ENCODE measurements at places on chromosomes 3 and 15.

DNA sequence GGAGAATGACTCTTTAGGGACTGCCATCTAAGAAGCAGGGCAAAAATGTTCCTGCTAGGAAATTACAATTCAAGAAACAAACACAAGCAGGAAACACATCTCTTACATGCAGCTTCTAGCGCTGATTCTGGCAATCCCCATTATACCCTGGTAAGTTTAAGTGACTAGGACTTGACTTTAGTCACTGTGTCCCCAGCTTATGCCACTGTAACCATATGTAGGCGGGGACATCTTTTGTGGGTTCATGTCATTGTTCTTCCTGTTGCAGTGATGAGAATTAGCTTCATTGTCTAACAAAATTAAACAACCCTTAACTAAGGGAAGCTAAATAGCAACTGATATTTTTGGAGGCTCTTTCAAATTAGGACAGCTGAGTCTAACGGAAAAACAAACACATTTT lies 17.9 kb upstream of the FAM81A start:
- no peaks in the 10 kb centered on the region for H3K4me1 ChIP-seq
- no peak for DNase-seq
- no peaks in the 10 kb centered on the region for H3K27me3 ChIP-seq

GRCh38 chr3:130377960-130378676 lies 32.6 kb downstream of the COL6A5 start:
- H3K4me3 ChIP-seq: no peak overlapping the region
- no peaks in the 10 kb centered on the region for H3K36me3 ChIP-seq
- no peaks in the 10 kb centered on the region for H3K4me1 ChIP-seq
- H3K27ac ChIP-seq: no peak overlapping the region
- no peak for DNase-seq

DNA sequence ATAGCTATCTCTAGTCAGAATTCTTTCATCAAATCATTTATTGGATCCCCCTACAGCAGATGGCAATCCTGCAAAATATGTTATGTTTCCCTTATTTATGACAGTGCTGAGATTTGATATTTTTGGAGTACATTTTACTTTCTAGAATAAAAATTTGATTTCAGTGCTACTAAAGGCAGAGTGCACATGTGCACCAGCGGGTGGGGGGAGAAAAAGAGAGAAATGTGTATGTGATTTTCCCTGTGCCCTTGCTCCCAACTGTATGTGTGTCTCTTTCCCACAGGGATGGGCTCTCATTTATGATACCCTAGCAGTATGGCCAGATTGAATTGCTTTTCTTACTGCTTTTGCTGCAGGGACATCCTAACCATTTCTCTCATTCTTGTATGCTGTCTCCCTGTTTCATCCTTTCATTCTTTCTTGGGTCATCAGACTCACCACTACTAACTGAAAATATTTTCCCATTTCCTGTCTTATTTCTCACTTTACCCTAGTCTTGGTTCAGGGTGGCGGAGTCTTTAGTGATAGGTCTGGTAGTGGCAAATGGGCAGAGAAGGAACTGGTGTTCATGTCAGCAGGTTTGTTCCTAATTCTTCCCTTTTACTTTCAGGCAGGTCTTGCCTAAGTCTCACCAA lies 140.7 kb downstream of the TCF12 start:
- no peak for DNase-seq
- H3K36me3 ChIP-seq: no peaks in the 10 kb centered on the region
- no peaks in the 10 kb centered on the region for H3K27me3 ChIP-seq
- H3K27ac ChIP-seq: no peak overlapping the region
- H3K4me1 ChIP-seq: peaks cover 7% of the 10 kb centered on the region
- H3K4me3 ChIP-seq: no peak overlapping the region

DNA sequence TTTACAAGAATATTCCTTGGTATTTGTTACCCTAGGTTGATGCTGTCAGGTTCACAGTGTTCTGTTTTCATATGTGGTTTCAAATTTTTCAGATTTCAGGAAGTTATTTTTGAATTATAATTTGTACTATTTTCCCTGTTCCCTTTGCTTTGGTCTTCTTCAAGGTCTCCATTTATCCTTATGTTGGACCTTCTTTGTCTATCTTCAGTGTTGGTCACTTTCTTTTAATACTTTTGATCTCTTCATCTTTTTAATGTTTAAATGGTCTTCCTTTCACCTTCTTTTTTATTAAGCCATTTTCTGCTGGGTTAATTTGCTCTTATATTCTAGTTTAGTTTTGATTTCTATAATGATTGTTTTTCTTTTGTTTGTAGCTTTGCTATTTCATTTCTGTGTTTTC lies 61.3 kb downstream of the KLHL25 start:
- H3K4me1 ChIP-seq: peaks cover 2% of the 10 kb centered on the region
- H3K27ac ChIP-seq: no peak overlapping the region
- H3K27me3 ChIP-seq: no peaks in the 10 kb centered on the region
- peaks cover 89% of the 10 kb centered on the region for H3K36me3 ChIP-seq
- no peak for DNase-seq

DNA sequence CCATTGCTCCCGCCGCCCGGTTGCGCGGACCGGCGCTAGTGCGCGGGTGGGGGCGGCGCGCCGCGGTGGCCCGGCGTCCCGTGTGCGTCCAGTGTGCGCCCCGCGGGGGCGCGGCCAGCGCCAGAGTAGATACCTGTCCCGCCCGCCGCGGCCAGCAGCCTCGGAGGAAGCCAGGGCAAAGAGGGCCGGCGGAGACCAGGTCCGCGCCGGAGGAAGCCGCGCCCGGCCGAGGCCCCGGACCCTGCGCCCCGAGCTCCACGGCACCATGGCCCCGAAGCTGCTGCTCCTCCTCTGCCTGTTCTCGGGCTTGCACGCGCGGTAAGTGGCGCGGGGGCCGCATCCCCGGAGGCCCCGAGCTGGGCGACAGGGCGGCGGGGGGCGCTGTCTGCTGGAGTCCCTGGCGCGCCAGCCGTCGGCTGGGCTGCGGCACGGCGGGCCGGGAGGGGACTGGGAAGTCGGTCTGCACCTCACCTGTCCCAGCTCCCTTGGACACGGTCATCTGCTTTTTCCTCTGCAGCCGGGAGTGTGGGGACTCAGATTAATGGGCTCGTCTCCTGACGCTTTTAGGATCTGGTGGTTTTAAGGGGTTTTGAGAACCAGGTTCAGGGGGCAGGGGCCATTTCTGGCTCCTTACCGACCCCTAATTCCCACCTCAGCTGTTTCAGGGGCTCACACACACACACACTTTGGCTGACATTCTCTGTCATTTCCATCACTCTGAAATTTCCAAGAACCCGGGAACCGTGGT lies 464 bp downstream of the GABRG3 start:
- DNase-seq: peak; percentile 44
- no peaks in the 10 kb centered on the region for H3K36me3 ChIP-seq
- H3K4me1 ChIP-seq: peaks cover 12% of the 10 kb centered on the region
- H3K27me3 ChIP-seq: no peaks in the 10 kb centered on the region
- H3K27ac ChIP-seq: no peak overlapping the region

DNA sequence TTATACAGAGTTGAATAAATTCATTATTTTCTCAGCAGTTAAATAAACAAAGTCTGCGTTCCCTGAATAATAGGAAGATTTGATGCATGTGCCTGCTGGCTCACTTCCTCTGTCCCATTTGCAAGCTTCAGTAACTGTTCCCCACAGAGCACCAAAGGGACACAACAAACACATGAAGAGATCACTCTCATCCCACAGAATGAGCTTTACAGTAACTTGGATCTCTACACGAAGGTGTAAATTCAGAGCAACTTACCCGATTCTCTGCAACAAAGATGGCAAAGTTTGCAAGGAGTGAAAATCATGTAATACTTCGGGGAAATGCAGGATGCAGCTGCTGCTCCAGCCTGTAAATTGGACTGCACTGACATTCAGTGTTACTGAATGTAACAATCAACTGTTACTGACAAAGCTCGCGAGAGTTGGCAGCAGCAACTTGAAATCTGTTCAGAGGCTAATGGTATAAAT lies at the start of gene BCHE:
BCHE (minus strand) TSS at position 366 of the 468 bp plus-strand sequence. CDS start 6,390 bp downstream, outside the sequence.
- no peak within 1 kb of the TSS for H3K27ac ChIP-seq
- H3K4me1 ChIP-seq: peaks cover 3% of the 10 kb centered on the region
- H3K36me3 ChIP-seq: no peaks in the 10 kb centered on the region

DNA sequence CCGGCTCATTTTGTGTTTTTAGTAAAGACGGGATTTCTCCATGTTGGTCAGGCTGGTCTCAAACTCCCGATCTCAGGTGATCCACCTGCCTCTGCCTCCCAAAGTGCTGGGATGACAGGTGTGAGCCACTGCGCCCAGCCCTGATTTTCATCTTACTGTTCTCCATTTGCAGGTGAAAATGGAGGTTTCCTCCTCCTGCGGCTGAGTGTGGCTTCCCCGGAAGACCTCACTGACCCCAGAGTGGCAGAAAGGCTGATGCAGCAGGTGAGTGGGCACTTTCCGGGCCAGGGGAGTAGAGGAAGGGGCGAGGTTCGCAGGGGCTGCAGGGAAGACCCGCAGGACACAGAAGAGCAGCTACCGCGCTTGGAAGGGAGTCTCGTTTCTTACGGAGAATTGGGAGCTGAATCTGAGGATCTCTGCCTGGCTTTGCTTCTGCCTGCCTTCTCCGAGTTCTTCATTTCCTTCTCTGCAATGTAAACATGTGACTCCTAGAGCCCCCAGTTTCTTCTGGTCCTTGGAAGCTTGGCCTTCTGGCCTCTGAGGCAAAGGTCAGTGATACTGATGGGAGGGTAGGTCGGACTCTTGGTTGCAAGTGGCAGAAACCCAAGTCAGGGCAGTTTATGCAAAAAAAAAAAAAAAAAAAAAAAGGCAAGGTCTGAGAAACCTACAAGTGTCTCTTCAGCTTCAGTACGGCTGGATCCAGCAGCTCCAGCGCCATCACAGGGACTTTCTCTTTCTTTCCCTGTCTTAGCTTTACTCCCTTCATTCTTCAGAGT lies 8.9 kb downstream of the MUC20 start:
- H3K27ac ChIP-seq: no peak overlapping the region
- peaks cover 16% of the 10 kb centered on the region for H3K27me3 ChIP-seq
- no peak for DNase-seq
- H3K4me1 ChIP-seq: peaks cover 4% of the 10 kb centered on the region

GRCh38 chr3:29896856-29897255 lies 616.0 kb downstream of the RBMS3 start:
- H3K36me3 ChIP-seq: no peaks in the 10 kb centered on the region
- H3K4me1 ChIP-seq: peaks cover 8% of the 10 kb centered on the region
- H3K27ac ChIP-seq: no peak overlapping the region
- H3K4me3 ChIP-seq: no peak overlapping the region

DNA sequence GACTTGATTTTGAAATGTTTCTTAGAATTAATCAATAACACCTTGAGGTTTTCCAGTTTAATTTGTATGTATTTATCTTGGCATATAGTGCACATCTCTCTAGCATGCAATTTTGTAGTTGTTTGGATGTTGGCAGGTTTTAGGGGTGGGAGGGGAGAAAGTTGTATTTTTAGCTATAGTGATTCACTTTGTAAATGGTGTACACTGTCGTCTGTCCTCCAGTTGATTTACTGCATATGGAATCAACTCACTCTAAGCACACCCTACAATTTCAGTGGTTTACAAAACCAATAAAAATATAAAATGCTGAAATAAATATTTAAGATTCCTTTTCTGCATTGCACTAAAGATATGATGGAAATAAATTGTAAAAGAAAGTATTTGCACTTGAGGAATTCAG lies 199.1 kb downstream of the CDIN1 start:
- no peaks in the 10 kb centered on the region for H3K36me3 ChIP-seq
- H3K4me1 ChIP-seq: no peaks in the 10 kb centered on the region
- H3K27ac ChIP-seq: no peak overlapping the region
- H3K4me3 ChIP-seq: no peak overlapping the region
- H3K27me3 ChIP-seq: no peaks in the 10 kb centered on the region
- DNase-seq: no peak

DNA sequence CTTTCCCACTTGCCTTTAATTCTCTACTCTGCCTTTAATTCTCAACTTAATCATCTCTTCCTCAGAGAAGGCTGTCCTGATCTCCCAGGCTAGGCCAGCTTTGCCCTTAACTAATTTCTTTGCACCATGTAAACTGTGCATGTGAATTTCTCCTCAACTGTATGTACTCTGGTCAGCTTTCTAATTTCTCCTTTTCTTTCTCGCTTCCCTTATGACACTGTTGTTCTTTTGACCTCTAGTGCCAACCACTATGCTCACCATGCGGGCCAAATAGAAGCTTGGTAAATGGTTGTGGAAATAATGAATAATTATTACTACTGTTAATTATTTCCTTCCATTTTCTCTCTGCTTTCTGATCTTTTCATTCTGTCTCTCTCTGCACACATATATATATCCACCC lies 269.0 kb upstream of the CRBN start:
- no peak overlapping the region for H3K27ac ChIP-seq
- H3K4me1 ChIP-seq: no peaks in the 10 kb centered on the region
- no peaks in the 10 kb centered on the region for H3K36me3 ChIP-seq
- H3K27me3 ChIP-seq: no peaks in the 10 kb centered on the region
- H3K4me3 ChIP-seq: no peak overlapping the region

- no peak overlapping the region for H3K27ac ChIP-seq
- peaks cover 82% of the 10 kb centered on the region for H3K36me3 ChIP-seq
- H3K27me3 ChIP-seq: no peaks in the 10 kb centered on the region
- peaks cover 10% of the 10 kb centered on the region for H3K4me1 ChIP-seq
- H3K4me3 ChIP-seq: no peak overlapping the region
- no peak for DNase-seq
Measured at GRCh38 chr15:76935620-76936019, 4.1 kb downstream of the RCN2 start.

DNA sequence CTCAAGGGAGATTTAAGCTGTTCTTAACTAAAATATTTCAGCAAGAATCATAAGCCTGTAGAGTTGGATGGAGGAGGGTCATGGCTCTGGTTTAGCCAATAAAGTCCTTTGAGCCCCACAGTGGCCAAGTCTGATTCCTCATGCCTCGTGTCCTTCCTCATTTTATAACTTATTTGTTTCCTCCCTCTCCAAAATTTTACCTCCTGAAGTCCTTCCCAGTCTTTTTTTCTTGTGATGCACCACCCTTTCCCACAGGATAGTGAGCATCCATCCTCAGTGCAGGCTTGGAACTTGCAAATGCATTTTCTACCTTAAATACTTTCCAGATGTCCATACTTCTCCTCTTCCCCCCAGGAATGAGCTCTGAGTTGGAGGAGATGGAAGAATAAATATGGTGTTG lies 162.7 kb upstream of the AGTR1 start:
- H3K4me3 ChIP-seq: no peak overlapping the region
- H3K27me3 ChIP-seq: no peaks in the 10 kb centered on the region
- DNase-seq: no peak
- no peaks in the 10 kb centered on the region for H3K4me1 ChIP-seq
- H3K27ac ChIP-seq: no peak overlapping the region

DNA sequence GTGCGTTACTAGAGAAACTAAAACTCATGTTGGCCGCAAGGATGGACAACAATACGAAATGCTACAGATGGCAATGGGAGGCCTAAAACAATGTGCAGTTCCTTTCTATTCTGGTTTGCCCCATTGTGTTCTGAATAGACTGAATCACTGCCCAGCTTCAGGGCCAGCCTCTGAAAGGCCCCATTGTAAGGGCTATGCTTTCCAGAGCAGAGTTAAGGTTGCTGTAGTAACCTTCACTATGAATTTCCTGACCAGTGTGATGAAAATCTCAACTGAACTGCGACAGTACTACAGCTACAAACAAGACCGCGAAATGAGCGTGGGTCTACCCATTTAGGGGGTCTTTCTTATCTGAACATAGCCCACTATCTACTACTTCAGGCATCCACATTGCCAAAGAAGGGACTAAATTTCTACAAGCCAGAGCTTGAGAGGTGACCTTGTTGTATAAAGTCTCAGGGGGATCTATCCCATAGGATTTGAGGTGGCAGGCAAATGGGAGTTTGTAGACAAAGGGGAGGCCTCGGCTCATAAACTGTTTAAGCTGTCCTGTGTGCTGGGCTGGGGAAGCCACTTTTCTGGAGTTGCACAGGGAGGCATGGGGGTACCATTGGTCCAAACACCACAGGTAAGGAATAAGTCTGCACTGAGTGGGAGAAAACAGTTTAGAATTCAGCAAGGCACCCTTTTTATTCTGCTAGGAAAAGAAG lies 80.1 kb downstream of the MYO1E start:
- peak overlapping the region; percentile 66 for H3K27ac ChIP-seq
- H3K4me3 ChIP-seq: no peak overlapping the region
- no peaks in the 10 kb centered on the region for H3K36me3 ChIP-seq
- H3K4me1 ChIP-seq: peaks cover 34% of the 10 kb centered on the region

Data from neuronal stem cell (in vitro differentiated cells).